NB4 (cell line): ENCODE measurements at places on chromosomes 11 and 22.

DNA sequence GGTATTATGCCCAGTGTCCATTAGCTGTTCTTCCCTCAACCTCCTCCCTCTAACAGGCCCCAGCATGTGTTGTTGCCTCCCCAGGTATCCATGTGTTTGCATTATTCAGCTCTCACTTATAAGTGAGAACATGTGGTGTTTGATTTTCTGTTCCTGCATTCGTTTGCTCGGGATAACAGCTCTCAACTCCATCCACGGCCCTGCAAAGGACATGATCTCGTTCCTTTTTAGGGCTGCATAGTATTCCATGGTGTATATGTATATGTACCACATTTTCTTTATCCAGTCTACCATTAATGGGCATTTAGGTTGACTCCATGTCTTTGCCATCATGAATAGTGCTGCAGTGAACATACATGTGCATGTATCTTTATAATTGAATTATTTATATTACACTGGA is 82.8 kb downstream of the PRMT3 start:
- no peak for DNase-seq

DNA sequence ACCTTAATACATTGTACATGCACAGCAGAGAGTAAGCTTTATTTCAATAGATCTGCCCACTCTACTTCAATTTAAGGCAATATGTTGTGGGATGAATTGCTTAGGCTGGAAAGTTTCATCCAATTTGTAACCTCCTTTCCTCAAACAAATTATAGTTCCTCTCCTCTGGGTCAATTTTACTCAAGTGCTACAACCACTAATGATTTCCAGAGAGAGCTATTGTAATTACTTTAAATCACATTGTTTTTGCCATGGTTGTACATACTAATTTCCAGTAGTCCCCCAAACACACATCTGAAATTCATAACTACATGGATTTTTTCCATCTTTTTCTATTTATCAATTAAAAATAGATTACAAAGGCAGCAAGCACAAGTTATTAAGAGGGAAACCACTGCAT is 72.9 kb downstream of the APIP start:
- DNase-seq: no peak

GRCh38 chr22:28608546-28608945 is 71.1 kb downstream of the TTC28 start:
- no peak for DNase-seq

GRCh38 chr11:132075447-132075846 is 705.0 kb downstream of the NTM start:
- DNase-seq: no peak

- DNase-seq: no peak
Measured at GRCh38 chr22:40418366-40419201, 48.2 kb downstream of the SGSM3 start.

DNA sequence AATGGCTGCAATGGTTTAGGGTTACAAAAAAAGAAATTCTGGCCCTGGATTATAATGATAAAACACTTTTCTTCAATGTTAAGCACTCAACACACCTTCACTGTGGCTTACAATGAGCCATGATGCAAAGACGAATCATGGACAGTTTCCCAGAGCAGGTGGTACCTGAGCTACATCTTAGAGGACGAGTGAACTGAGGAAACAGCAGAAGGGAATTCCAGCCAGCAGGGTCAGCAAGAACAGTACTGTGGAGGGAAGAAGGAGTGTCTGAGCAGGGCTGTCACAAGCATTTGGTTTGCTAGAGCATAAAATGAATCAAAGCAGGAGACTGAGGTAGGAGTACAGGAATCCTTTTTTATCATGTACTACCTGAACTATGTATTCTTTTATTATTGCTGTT is 332.8 kb upstream of the C11orf87 start:
- DNase-seq: no peak

DNA sequence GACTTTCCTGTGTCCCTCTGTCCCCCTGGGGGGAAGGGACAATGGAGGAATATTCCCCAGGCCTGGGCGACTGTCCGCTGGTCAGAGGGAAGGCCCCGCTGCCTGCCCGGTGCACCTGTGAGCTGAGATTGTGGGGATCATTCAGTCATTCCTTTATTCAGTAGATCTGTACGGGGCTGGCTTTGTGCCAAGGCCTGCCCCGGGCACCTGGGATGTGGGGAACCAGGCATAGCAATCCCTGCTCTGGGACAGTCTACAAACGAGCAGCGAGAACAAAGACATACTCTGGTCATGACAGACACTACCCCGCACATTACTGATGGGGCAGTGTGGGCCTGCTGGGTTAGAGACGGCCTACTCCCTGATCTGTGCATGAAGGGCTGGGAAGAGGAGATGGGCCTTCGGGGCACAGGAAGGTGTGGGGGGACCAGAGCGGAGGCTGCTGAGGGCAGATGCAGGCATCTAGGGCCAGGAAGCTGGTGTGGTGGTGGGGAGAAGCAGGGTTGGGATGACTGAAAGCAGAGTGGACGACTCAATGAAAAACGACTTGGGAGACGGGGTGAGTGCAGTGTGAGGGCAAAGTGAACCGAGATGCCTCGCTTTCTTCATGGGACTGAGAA is 1.8 kb upstream of the MYO7A start:
- DNase-seq: no peak

DNA sequence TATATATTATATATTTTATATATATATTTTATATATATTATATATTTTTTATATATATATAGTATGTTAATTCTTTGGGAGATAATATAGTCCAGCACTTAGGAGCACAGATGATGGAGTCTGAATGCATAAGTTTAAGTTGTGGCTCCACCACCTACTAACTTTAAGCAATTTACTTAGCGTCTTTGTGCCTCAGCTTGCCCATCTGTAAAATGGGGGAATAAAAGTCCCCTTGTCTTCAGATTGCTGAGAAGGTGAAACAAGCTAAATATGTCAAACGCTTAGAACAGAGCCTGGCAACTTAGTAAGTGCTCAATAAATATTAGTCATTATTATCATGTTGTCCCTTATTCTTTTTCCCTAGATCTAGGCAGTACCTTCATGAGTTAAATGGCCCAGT is 27.5 kb downstream of the DSCAML1 start:
- DNase-seq: no peak
